ENCODE measurements at places on chromosomes 5 and 9.

DNA sequence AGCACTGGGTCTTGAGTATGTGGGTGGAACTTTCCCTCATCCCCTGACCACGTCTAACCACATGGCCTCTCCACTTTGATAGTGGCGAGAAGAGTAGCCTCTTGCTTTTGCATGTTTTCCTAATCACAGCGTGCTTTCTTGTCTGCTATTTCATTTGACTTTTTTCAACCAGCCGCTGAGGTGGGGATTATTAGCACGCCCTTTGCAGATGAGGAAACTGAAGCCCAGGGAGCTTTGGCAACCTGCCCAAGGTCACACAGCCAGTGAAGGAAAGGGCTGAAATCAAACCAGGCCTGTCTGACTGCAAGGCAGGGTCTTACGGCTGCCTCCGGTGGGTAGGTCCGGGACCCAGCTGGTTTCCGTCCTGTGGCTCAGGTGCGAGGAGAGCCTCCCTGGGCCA is 106.5 kb upstream of the MSX2 start:
- DNase-seq, result no peak

GRCh38 chr5:79229357-79230174 is 6.4 kb upstream of the JMY start:
- peak; percentile 83 for DNase-seq

DNA sequence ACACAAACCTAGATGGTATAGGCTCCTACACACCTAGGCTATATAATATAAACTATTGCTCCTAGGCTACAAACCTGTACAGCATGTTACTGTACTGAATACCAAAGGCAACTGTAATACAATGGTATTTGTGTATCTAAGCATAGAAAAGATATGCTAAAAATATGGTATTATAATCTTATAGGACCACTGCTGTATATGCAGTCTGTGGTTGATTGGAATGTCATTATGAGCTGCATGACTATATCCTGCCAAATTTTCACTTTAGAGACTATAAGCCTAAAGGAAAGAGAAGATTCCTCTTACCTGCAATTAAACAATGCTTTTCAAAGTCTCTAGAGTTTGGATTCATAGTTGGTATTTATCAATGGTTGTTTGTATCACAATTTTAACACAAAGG is 24.7 kb upstream of the ACOT12 start:
- no peak for DNase-seq

- no peak for DNase-seq
These were observed 148.0 kb downstream of the TARS1 start for GRCh38 chr5:33588654-33589372.

DNA sequence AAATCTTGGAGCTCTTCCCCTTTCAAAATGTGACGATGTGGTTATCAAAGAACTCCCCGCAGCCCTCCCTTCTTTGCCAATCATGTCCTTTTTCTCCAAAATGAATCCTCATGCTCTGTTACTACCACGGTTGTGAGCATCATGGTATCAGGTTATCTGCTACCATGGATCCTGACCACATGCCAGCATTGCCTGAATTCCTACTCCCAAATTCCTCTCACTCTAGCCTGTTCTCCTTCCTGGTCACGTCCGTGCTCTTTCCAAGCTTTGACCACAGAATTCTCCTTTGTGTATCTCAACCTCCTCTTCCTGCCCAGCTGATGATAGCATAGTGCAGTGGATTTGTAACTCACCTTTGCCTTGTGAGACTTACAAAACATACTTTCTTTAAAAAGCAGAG is 59.5 kb upstream of the FBXL7 start:
- peak; percentile 1 for DNase-seq

GRCh38 chr9:13088720-13089427 is 190.6 kb downstream of the MPDZ start:
- peak; percentile 50 for DNase-seq

- DNase-seq, result no peak
These were observed 975 bp downstream of the OCLN start for GRCh38 chr5:69493396-69494133.

DNA sequence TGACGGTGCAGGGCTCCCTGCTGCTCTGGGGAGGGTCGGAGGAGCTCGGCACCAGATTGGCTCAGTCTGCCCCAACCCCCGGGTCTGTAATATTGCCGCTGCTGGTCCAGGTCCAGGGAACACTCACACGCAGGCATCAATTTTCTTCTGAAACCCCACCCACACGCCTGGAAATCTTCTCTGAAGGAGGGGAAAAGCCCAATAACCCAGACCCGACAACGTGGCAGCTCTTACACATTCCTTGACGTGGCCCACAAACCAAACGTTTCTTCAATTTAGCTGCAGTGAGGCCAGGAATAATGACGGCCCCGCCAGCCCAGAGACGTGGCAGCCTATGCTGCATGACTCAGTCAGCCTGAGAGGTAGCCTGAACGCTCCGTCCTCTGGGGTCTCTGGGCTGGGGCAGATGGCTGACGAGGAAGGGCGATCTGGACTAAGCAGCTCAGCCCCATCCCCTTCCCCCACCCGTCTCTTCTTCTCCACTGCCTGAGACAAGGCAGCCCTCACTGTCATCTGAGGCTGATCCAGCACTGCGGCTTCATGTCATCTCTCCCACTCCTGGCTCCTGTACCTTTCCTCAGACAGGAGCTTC is 9.9 kb upstream of the SPARC start:
- no peak for DNase-seq

DNA sequence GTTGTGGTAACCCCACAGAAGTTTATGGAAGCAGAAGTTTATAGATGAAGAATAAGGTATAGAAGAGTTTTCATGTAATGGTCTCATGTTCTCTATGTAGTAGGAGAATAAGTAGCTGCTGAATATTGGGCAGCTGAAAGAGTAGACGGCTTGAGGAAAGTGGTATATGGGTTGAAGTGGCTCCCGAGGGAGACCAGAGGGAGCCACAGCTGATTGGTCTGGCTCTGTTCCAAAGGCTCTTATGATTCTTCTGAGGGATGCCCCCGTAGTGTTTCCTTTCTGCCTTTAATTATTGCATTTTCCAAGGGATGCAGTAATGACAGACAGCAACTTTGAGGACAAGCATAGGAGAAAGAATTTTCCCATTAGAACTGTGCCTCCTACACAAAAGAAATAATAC is 30.1 kb upstream of the TENT2 start:
- DNase-seq, result no peak

Data from RPMI7951 (cell line).